ENCODE measurements at places on chromosomes 1 and 21.

GRCh38 chr1:30460661-30461060 is 262.7 kb downstream of the MATN1 start:
- DNase-seq = no peak

DNA sequence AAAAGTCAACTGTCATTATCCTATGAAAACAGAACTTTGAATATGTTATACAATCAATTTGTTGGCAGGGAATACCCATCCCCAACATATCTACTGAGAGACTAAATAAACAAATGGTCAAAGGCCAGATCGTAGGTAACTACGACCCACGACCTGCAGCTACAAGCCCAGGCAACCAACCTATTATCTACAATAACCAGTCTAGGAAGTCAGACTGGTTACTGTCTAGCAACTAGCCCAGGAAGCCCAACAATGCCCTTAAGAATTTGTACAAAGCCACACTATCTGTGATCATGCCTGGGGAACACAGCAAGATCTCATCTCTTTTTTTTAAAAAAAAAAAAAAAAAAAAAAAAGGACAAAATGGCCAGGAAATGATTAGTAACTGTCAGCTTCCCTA is 58.7 kb downstream of the SMYD3 start:
- no peak for DNase-seq

- no peak for DNase-seq
These were observed 28.5 kb upstream of the PRELP start for GRCh38 chr1:203447151-203447550.

DNA sequence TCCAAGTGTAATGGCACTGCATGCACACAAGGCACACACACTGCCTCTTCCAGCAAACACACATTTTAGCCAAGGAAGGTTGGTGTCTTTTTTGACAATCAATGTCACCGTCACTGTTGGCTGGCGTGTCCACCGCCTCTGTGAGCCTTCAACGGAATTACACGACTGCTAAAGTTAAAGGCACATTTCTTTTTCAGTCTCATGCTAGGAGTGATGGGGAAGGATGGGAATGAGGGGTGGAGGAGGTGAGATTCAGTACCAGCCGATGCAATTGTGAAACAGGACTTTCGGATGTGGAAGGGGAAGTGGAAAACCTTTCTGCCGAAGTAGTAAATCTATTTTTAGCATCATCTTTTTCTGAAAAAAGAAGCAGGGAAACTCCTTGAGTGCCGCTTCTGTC is 1.4 kb downstream of the ELAVL4 start:
- DNase-seq = no peak

DNA sequence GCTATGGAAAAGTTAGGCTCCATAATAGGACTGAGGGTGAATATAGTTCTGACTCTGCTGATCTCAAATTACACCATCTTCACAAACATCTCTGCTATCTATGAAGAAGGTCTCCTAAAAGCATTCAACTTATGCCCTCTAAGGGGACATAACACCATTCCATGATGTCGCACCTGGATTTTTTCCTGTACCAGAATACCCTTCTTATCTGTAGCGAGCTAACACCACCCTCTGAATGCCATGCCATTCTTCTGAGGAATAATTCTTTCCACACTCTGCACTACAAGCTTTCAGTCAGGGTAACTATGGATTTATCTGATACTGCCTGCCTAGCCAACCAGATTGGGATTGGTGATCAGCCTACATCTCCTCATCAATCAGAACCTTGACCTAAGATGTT is 203.8 kb downstream of the PTPRC start:
- no peak for DNase-seq

DNA sequence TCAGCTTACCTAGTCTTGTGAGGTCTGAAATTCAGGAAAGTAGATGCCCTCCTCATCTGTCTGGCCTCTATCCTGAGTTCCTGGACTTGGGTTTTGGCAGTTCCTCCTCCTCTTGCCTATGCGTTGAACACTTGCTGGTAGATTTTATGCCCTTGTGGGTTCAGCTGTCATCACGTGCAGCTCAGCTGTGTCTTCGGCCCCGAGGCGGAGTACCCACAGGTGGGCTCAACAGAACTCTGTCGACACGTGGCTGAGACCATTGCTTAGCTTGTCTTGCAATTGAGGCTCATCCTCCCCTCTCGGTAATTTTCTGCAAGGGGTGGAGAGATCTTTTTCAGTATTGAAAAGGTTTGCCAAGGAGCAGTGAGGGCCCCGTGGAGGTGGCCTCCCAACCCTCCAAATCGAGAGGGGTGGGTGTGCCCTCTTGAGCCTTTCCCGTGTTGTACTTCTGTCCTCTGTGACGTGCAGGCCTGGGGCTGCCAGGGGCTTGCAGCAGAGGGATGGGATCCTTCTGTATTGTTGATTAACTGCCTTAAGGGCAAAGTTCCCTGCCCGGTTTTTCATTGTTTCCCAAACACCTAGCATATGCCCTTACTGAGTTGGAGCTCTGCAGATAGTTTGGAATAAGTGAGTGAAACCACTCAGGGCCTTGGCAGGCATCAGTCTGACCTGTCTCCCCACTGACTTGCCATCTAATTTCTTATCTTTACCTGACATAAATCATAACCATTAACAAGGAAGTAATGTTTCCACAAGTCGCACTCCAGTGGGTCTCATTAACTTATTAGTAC is 2.9 kb downstream of the CENPS start:
- no peak for DNase-seq

DNA sequence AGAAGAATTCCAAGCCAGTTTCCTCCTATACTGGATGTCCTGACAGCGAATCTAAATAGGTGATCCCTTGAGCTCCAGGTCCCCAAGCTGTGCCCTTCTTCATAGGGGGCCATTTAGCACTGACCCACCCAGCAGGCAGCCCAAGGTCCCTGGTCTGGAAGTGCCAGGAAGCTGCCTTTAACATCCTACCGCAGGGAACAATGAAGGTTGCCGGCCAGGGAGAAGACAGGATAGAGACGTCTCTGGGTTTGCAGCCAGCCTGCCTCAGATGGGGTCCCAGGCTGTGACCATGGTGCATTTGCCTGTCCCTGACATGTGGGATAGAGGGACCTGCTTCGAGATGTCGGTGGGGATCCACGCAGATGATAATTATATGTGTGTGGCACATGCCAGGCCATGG is 2.7 kb upstream of the RIPK4 start:
- DNase-seq = no peak

DNA sequence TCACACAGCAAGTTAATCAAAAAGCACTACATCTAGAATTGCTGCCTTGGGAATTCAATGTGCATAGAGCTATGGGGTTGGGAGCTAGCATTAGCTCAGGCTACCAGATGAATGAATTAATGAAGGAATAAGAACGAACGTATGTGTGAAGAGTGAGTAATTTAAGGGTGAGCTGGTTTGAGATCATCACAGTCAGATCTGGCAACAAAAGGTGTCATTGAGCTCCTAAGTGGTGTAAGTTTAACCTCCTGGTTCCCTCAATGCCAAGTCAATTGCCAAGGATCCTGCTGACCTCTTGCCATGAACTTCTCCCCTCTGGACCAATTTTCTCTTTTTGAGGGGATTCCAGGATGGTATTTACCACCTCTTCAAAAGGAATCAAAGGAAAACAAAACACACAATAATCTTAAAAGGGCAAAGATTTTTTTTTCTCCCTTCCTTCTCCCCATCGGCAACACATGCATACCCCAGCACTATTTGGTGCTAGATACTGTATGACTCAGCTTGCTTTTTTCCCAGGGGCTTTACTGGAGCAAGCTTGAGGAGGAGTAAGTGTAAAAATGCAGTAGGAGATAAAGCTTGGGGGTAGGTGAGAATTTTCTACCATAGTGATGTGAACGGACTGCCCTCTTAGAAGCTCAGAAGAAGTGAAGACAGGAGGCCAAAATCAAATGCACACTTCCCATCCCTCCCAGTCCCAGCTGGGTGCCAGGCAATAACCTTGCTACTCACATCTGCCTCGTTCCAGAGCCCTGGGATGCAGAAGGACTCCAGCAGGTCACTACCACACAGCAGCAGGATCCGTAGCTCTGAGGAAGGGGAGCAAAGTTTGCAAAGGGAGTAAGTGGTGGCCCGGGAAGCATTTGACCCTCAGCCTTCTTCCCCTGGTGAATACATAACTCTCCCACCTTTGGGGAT is 92.0 kb downstream of the LAMC2 start:
- DNase-seq = no peak

GRCh38 chr1:113058941-113059706 is 13.9 kb upstream of the LRIG2 start:
- DNase-seq = no peak

DNA sequence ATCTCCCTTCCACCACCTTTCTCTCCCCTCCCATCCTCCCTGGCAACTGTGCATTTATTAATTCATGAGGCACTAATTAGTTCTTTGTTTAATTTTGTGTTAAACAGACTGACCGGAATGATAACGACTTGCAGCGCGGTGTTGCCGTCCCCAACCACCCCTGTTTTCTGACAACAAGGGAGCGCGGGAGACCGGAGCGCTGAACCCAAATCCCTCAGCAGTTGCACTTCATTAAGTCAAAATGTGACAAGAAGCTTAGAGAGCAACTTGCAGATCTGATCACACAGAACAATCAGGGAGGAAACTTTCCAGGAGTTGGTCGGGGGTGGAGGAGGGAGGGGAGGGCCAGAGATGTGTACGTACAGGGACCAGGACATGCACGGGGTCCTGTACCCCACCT is 89.2 kb downstream of the CASZ1 start:
- DNase-seq = no peak

GRCh38 chr21:17391811-17392340 is 121.0 kb upstream of the CXADR start:
- no peak for DNase-seq

DNA sequence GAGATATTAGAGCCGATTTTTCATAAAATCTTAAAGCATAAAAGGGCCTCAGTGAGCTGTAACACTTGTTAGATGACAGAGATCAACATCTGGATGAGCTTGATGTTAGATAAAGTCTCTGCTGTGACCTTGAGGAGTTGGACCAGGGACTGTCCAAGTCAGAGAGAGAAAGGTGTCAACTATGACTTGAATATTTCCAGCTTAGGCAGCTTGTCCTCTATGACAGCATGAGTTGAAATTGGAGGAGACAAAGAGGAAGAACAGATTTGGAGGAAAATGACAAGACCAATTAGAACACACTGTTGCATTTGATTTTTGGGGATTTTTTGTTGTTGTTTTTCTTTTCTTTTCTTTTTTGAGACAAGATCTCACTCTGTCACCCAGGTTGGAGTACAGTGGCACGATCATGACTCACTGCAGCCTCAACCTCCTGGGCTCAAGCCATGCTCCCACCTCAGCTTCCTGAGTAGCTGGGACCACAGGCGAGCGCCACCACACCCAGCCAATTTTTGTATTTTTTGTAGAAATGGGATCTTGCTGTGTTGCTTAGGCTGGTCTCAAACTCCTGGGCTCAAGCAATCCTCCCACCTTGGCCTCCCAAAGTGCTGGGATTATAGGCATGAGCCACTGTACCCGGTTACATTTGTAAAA is 35.3 kb upstream of the CLIC4 start:
- DNase-seq = no peak

DNA sequence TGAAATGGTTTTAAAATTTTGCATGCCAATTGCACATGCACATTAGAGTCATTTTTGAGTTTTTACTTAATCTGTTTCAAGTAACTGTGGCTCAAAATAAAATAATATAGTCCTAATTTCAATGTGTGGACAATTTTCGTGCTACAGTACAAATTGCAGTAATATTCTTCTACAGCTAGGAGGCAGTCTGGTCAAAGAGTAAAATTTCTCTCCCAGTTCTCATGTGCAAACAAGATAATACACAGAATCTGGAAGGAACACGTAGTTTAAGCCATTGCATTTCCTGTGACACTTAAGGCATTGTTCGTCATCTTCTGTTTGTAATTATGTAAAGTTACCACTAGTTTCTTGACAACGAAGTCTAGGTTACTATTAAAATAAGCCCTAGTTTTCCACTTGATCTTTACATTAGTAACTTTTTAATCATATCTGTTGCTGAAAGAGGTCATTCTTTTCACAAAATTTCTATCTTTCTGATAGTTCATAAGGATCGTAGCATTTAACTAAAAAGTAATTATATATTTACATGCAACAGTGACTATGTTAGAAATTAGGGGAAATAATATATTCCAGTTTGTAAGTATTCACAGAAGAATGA is 28.9 kb downstream of the ODR4 start:
- DNase-seq = no peak

DNA sequence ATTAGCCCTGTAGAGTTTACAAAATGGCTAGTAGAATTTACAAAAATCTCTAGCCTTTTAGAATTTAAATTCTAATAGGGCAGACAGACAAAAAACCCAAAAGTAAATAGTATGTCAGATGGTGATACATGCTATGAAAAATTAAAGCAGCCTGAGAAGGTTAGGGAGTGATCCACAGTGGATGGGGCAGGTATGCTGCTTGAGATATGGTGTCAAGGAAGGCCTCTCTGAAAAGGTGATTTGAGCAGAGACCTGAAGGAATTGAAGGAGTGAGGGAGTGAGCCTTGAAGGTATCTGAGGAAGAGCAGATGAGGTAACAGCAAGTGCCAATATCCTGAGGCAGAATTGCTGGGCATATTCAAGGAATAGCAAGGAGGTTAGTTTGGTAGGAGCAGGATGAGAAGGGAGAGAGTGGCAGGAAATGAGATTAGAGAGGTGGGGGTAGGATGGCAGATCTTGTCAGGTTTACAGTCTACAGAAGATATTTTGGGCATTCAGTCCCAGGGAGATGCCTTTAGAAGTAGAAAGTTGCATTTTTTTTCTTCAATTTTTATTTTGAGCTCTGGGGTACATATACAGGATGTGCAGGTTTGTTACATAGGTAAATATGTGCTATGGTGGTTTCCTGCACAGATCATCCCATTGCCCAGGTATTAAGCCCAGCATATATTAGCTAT is 40.8 kb upstream of the DPH5 start:
- no peak for DNase-seq

GRCh38 chr1:100222428-100222827 is 27.2 kb downstream of the DBT start:
- DNase-seq = no peak

GRCh38 chr1:237712586-237713157 is 178.1 kb downstream of the ZP4 start:
- no peak for DNase-seq

DNA sequence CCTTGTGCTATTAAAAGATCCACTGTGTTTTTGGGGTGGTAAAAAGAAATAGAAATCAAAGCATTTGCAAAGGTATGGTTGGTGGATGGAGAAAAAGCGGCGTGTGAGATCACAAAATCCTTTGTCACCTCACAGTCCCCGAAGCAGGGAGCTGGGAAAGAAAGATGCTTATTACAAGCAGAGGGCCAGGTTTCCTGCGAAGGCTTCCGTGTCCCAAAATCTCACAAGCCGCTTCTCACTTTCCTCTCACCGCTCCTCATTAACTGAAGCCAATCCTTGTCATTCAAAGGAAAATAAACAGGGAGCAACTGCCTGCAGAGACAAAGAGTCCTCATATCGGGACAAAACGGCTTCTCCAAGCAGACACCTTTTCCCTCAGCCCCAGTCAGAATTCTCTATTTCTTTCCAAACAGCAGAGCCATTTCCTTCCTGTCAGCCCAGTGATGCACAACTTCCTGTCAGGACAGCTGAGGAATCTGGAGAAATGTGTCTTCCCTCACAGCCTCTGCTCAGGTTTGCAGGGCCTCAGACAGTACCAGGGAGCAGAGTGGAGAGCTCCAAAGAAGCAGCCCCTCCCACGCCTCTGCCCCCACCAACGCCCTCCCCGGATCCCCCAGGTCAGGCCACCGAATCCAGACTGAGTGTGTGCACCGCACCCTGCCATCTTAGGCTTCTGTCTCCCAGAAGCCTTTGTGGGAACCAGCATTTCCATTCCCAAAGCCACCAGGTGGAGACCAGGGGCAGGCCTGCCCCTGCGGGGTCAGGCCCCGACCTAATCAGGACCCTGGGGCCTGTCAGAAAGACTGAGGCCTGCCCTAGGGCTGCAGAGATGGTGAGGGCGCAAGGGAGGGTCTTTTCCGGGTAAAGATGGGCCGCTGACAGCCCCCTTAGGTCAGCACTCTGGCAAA is 29.6 kb downstream of the KCNN3 start:
- no peak for DNase-seq

GRCh38 chr1:224753491-224753890 is 137.4 kb downstream of the CNIH3 start:
- no peak for DNase-seq
